ENCODE measurements at places on chromosomes 1 and 21. TPM values are rescaled to one million over a fixed set of nuclear protein-coding genes. Genes with fewer than 3 reads are reported as not detected.

- DNase-seq, result no peak
These were observed 258.6 kb downstream of the NPHP4 start for GRCh38 chr1:5733596-5733995.

- no peak for DNase-seq
These were observed 716 bp upstream of the HPDL start for GRCh38 chr1:45325851-45326506.

DNA sequence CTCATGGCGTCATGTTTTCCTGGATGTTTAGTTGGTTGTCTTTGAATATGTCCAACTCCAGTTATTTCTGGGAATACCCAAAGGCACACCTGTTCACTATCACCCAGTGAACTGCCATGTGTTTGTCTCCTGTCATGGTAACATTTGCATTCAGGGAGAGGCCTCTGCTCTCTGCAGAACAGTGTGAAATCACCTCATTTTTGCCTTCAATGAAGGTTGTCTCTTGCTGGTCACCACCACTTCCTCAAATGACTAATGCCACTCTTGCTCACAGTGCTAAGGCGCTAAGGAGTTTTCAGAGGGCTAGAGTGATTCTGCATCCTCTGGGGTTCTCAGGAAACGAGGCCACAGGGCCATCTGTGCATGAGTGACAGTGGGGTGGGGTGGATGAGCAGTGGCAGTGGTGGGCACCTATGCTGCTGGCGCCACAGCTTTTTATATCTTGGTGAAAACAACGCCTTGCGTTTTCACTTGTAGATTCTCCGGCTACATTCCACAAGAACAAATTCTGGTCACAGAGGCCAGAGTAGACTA, 60.0 kb upstream of the ATP5PO start:
- DNase-seq, result no peak

DNA sequence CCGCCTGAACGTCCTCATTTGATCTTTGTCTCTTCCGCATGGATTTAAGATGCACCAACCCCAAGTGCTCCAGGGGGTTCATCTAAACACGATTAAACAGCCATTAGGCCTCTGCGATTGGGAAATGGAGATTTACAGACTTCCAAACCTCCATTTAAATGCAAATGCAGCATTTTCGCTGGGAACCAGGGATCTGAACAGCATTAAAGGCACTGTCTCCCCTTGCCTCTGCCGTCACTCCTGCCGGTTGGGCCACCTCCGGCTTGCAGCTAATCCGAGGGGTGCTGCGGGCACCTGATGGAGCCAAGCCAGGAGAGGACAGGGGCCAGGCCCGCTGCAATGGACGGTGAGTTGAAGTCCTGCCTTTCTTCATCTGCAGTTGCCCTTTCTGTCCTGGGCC, 70.3 kb upstream of the KLHDC7A start:
- DNase-seq, result no peak

- DNase-seq, result no peak
These were observed 242.4 kb upstream of the LYPLAL1 start for GRCh38 chr1:218931324-218931723.

DNA sequence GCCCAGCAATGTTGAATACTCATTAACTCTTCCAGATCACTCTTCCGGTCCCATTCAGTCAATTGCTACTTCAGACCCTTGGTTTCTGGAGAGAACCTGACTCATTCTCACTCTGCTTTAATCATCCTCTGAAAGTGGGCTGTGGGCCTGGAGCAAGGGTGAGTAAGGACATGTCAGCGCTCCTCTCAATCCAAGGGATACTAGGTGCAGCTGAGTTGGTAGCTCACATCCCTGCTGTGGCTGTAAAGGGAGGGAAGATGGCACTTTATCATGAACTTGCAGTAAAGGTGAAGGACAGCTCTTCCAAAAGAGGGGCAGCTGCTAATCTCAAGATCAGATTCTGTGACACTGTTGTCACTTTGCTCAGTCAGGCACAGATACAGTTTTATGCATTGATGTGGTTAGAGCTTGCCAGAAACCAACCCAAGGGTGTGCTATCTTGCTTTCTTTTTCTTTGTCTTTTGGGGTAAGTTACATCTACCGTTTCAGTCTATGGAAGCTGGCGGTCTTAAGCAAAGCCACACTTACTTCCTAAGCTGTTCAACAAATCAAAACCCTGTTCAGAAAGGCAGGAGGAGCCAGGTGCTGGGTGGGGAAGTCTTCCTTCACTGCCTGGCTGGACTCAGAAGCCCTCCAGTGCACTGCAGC, 26.5 kb upstream of the NTPCR start:
- no peak for DNase-seq

DNA sequence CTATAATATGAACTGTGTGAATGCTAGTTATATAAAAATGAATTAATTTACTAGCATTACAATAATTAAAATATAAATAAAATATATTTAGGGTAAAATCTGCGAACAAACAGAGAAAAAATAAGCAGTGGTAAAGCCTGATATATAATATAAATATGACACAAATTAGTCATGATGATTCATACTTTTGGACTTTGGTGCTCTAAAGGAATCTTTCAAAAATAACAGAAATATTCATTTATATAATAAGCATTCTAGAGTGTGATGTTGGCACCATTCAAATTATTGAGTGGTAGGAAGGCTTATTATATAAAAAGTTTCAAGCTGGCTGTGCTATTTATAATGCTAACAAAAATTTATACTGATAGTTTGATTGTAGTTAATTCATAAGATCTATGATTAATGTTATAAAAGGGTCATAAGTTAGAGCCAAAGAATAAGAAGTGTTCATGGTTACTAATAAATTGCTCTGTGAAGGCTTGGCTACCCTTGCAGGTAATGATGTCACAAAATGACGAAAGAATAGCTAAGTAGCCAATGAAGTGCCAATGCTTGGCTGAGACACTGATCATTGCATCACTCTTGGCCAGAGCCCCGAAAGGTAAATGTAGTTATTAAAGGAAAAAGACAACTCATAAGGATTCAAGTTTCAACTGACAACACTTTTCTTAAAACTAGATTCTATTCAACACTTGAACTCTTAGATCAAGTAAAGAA, 108.7 kb downstream of the USH2A start:
- no peak for DNase-seq

PPP1R15B gene
- 45.3 TPM for total RNA-seq

Measured in lower lobe of right lung (tissue), 2 donors.